ENCODE measurements at places on chromosomes 2 and 18.
A peak's percentile ranks its signal among the peaks of the same experiment; 100 is the strongest.

DNA sequence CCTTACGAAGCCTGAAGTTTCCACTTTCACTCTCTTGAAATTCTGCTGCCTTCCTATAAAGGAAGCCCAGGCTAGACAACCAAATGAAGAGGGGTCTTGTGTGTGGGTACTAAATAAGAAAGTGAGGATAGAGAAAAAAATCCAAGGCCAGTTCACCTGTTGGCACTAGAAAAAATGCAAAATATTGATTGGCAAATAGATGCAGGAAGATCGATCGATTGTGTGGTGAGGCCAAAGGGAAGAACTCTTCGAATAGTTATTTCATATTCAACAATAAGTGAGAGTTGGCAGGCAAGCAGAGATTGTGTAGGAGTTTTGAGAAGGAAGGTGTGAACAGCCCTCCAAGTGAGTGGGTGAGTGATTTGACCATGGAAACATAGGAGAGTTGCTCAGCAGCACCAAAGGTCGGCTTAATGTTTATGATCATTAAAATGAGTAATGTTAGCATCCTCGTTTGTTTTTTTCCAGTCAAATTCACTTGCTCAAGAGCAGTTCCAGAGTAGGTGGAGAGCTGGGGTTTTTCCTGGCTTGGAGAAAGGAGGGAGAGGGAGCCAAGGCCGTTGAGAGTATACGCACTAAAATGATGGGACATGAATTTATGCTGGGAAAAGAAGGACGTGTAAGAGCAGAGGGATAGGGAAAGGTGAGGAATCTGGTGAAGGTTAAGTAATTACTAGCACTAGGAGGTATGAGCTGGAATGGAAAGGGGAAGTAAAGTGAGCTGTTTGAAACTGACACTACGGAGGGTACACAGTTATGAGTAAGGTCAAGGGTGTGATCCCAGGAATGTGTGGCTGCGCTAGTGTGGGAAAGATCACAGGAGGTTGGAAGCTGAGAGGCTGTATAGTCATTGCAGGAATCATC lies 1.1 kb upstream of the NAPG start:
- no peak for DNase-seq

DNA sequence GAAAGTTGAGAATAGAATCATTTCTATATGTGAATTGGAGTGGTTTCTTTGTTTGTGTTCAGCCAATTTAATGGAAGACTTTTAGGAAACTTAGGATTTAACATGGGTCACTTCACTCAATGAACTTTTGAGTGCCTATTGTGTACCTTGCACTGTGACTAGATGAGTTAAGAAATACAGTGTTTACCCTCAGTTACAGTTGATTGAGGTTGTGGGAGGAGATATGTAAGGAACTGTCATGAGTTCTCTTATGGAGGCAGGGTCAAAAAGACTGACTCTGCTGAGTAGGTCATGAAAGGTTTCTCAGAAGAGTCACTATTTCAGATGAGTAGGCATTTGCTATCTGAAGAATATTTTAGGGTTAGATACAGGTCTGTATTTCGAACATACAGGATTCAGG lies 98.6 kb downstream of the RAB3GAP1 start:
- no peak for DNase-seq

- DNase-seq = no peak
Measured at GRCh38 chr2:59892398-59892797, 661.1 kb downstream of the BCL11A start.

GRCh38 chr2:229539628-229540027 lies 174.7 kb downstream of the DNER start:
- DNase-seq = no peak

DNA sequence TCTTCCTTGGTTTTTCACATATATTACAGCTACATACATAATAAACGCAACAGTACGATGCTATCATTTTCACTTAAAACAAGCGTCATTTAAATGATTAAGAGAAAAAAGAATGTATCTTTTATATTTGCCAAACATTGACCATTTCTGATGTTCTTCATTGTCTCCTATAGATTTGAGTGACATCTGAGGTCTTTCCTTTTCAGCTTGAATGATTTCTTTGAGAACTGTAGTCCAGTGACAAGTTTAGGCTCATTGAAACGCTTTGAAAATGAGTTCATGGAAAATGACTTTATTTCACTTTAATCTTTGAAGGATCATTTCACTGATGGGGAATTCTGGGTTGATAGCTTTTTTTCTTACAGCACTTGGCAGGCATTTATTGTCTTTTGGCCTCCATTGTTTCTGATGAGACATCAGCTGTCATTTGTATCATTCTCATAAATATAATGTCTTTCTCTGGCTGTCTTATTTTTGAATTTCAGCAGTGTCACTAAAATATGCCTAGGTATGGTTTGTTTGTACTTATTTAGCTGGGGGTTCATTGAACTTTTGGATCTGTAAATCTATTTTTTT lies 10.9 kb downstream of the TGIF1 start:
- DNase-seq = no peak

DNA sequence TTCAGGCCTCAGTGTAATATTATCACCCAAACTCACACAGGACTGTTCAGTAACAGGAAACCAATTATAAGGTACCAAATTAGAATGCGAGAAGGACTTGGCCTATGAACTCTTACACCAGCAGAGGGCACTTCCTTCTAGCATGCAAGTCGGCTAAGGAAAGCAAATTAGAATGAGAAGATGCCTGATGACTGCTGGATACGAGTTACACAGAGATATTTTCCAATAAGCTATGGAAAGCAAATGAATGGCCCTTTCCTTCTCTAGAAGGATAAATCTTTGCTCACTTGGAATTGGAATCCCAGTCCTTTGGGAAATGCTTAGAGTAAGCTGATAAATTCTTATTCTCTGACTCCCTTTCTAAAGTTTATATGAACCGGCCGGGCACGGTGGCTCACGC lies 109.8 kb downstream of the AP1S3 start:
- DNase-seq = peak; percentile 53

- no peak for DNase-seq
Measured at GRCh38 chr2:143521396-143521795, 392.2 kb downstream of the ARHGAP15 start.

- DNase-seq = no peak
Measured at GRCh38 chr2:147365622-147366021, 479.2 kb upstream of the ACVR2A start.

DNA sequence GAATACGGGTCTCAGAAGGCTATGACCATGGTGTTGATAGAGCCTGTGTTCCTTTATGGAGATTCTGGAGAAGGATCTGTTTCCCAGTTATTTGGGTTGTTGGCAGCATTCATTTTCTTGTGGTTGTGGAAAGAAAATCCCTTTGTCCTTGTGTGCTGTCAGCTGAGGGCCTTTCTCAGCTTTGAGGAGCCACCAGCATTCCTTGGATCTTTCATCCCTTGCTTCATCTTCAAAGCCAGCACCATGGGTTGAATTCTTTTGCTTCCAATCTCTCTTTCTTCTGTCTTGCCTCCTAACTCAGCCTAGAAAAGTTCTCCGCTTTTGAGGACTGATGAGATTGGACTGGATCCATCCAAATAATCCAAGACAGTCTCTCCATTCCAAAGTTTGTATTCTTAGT lies 103.2 kb upstream of the MMADHC start:
- no peak for DNase-seq

DNA sequence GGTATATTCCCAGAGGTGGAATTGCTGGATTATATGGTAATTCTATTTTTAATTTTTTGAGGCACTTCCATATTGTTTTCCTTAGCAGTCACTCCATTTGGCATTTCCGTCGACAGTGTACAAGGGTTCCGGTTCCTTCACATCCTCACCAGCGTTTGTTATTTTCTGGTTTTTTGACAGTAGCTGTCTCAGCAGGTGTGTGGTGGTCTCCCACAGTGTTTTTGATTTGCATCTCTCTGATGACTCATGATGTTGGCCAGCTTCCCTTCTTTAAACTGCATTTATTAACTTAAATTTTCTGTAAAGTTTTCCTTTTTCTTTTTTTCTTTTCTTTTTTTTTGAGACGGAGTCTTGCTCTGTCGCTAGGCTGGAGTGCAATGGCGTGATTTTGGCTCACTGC lies 19.7 kb downstream of the SH3BP4 start:
- no peak for DNase-seq

- DNase-seq = no peak
Measured at GRCh38 chr2:117170897-117171296, 643.6 kb upstream of the DDX18 start.

DNA sequence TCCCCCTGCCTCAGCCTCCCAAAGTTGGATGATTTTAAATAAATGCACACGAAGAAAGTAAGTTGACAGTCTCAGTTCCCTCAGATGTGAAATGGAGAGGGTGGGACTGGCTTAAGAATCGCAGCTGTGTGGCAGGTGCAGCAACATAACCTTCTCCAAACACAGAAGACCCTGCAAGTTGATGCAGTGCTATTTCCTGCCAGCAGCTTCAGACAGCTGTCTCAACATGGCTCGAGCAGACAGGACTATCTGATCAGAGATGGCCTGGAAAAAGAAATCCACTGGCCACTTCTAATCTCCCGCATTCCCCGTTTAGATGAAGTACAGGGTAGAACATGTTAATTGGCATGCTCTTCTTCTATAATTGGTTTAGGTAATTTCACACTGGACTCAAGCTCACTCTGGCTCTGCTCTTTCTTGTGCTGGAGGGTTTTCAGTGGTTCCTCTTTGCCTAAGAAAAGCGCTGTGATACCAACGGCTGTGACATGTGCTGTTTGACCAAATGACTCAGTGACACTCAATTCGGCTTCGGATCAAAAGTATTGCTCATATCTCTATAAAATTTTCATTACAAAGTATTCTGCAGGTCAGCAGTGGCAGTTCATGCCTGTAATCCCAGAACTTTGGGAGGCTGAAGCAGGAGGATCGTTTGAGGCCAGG lies 40.2 kb downstream of the MYOM1 start:
- no peak for DNase-seq

- no peak for DNase-seq
Measured at GRCh38 chr2:215071676-215072075, 66.8 kb downstream of the ABCA12 start.

GRCh38 chr18:58843688-58844035 lies 21.0 kb upstream of the ZNF532 start:
- DNase-seq = no peak

DNA sequence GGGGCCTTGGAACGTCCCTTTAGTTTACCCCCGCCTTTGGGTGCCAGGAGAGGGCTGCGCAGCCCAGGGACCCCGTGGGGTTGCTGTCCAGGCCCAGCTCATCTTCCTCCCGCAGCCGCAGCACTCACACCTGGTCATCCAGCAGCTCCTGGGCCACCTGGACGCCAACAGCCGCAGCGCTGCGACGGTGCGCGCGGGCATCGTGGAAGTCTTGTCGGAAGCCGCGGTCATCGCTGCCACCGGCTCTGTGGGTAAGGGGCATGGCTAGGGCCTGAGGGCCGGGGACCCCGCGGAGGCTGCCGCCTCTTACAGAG lies 37.2 kb downstream of the POMC start:
- no peak for DNase-seq

GRCh38 chr2:232174662-232175061 lies 203.9 kb upstream of the ALPP start:
- DNase-seq = no peak

- DNase-seq = no peak
Measured at GRCh38 chr2:164897469-164898260, 56.0 kb upstream of the COBLL1 start.

DNA sequence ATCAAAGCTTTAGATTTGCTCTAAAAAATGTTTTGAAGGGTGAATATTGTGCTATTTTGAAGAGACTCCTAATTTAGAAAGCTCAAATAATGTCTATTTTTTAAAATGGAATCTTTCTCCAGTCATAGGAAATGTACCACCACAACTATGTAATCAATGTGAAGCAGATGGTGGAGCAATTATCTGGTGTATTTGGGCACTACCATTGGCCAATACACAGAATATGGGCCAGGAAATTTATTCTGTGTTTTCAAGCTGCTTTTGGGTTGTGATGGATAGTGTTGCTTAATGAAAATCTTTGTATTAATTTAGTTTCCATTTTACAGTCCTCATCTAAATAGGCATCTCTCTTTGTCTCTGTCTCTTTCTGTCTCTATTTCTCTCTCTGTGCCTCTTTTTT lies 17.1 kb upstream of the VWC2L start:
- no peak for DNase-seq

DNA sequence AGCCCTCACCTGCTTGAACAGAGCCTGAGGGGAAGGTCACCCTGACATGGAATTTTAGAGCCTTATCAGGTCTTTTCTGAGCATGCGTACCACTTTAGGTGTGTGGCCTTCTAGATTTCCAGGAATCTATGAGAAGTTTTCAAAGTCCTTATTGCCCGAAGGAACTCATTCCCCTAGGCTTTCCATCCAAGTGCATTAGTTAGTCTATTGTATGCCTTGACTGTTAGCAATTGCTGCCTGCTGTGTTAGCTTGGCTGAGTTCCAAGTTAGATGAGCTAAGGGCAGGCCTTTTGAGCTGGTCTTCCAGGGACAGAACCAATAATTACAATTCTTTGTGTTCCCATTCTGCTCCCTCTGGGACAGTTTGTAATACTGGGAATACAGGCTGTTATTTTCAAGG lies 30.8 kb upstream of the PUM2 start:
- no peak for DNase-seq

DNA sequence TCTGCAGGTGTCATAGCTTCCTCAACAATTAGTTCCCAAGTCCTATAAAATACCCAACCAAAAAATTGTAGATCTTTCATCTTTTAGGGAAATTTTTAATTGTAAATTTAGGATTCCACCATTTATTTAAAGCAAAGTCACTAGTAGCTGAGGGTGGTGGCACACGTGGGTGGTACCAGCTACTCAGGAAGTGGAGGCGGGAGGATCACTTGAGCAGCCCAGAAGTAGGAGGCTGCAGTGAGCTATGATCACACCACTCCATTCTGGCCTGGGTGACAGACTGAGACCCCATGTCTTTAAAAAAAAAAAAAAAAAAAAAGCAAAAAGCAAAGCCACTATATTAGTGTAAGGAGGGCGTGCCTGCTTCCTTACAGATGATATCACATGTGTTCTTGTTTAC lies 60.3 kb upstream of the GREB1L start:
- DNase-seq = no peak

- DNase-seq = no peak
Measured at GRCh38 chr2:169225233-169225750, 137.0 kb downstream of the LRP2 start.

GRCh38 chr18:79422022-79422782 lies 26.5 kb downstream of the NFATC1 start:
- no peak for DNase-seq

DNA sequence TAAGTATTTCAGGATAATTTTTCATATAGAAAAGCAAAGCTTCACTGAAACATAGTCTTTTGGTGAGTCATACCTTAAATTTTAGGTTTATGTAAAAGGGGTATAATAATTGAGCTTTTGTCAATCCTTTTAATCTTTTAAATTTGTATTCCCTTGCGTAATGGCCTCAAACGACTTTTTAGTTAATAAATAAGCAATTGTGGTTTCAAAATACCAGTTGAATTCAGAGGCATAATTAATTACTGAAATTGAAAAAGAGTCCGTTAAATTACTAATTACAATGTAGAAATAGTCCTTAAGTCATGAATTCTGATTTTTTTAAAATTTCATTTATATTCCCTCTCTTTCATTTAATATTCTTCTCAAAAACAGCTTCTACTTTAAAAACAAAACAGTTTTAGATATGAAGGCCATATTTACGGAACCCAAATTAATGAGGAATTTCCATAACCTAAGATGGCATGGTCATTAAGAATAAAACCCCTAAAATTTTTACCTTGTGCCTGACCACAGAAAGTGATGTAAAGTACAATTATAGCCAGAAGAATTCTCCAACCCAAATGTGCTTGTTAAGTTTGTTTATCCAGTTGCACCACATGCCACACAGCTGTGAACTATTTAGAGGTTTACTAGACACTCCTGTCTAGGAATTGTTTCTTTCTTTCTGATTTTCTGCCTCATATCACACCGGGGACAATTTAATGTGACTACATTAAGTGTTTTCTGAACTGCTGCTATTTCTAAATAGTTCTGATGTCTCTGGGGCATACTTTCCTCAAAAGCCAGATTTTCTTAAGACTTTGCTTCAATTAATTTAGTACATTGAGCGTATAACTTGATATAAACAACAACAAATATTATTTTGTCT lies 60.7 kb upstream of the ITGA4 start:
- no peak for DNase-seq
